G401 (cell line): ENCODE measurements at places on chromosomes 6 and 20. TPM values are rescaled to one million over a fixed set of nuclear protein-coding genes. Genes with fewer than 3 reads are reported as not detected.
A peak's percentile ranks its signal among the peaks of the same experiment; 100 is the strongest.

HDGFL1 gene
- not detected in 2 replicates for total RNA-seq

DNA sequence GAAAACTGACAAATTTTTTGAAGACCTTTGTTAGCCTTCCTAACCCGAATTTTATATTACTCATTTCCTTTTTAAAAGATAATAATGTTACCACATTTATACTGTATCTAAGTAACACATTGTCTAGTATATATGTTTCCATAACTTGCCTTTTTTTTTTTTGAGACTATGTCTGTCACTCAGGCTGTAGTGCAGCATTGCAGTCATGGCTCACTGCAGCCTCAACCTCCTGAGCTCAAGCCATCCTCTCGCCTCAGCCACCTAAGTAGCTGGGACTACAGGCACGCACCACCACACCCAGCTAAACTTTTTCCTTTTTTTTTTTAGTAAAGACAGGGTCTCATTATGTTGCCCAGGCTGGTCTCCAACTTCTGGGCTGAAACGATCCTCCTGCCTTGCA, 18.6 kb downstream of the ZNFX1 start:
- DNase-seq, result no peak

DNA sequence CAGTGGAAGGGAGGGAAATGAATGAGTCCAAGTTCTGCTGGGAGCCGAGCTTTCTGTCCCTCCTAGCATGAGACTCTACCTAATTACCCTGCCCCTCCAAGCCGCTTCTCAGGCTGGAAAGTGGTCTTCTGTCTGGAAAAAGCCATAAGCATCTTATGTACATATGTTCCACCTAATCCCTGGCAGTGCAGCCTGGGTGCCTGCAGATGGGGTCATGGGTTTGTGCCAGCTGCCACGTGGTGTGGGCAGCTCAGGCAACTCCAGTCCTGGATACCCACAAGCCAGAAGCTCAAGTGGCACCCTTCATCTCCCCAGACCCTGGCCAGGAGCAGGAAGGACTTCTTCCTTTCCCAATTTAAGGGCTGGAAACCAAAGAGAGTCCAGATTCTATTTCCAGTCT, 253.1 kb downstream of the LY86 start:
- peak; percentile 4 for DNase-seq

GRCh38 chr20:56411759-56412472, at the start of gene CASS4:
Gene CASS4, plus strand, starts transcription at chr20:56412260. Its CDS starts 199 bp downstream, at chr20:56412459.
- DNase-seq, result no peak

GRCh38 chr20:19911810-19912382, 105.3 kb upstream of the NAA20 start:
- DNase-seq, result no peak

RIPPLY2 gene
- total RNA-seq, result not detected in 2 replicates

DNA sequence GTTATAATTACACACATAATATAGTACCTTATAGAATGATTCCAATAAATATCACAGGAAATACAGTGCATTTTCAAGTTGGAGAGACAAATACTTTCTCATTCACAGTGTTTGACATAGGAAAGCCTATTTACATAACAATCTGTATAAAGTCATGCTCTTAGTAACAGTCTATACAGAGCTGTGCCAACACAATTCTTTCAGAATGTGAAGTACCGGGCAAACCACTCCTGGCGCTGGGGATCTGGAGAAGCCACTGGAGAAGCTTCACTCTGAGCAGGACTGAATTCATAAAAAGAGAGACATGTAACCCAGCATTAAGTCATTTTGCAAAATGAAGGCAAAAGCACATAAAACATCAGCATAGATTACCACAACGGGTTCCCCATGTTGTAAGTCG, 24.9 kb upstream of the MCM9 start:
- no peak for DNase-seq

GRCh38 chr6:83047065-83047754, 18.4 kb downstream of the UBE3D start:
- DNase-seq, result no peak

- no peak for DNase-seq
Measured at GRCh38 chr6:40738551-40739193, 151.5 kb upstream of the LRFN2 start.

DNA sequence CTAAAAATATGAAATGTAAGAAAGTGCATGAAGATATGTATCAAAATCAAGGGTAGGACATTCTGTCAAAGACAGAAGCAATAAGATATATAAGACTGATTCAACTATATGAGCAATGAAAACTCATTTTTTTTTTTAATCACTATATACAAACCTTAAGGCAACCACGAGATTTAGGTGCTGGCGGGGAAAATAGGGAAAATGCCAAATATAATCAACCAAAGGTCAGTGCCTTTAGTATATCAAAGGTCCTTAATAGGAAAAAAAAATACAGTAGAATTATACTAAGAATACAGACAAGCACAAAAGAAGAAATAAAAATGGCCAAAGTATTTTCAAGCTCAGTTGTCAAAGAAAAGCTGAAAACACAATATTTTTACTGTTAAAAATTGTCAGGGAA, 24.1 kb downstream of the SUPT3H start:
- DNase-seq, result no peak

DNA sequence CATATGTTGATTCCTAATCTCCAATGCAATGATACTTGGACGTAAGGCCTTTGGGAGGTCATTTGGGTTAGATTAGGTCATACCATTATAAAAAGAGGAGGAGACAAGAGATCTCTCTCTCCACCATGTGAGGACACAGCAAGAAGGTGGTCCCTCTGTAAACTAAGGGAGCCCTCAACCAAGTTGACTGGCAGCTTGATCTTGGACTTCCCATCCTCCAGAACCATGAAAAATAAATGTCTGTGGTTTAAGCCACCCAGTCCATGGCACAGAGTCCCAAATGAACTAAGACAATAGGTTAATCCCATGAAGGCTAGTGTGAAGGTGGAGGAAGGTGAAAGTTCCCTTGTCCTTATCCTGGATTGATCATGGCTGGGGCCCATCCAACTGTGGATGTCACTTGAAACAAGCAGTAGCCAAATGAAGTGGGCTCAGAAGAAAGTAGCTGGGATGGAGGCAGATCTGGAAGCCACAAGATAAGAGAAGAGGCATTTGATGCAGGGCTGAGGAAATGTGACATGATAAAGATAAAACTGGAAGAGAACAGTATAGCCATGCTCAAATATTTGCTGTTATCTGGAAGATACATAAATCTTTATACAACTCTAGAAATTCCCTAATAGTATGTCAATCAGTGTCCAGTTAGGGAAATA, 99.9 kb downstream of the BANF2 start:
- no peak for DNase-seq

DNA sequence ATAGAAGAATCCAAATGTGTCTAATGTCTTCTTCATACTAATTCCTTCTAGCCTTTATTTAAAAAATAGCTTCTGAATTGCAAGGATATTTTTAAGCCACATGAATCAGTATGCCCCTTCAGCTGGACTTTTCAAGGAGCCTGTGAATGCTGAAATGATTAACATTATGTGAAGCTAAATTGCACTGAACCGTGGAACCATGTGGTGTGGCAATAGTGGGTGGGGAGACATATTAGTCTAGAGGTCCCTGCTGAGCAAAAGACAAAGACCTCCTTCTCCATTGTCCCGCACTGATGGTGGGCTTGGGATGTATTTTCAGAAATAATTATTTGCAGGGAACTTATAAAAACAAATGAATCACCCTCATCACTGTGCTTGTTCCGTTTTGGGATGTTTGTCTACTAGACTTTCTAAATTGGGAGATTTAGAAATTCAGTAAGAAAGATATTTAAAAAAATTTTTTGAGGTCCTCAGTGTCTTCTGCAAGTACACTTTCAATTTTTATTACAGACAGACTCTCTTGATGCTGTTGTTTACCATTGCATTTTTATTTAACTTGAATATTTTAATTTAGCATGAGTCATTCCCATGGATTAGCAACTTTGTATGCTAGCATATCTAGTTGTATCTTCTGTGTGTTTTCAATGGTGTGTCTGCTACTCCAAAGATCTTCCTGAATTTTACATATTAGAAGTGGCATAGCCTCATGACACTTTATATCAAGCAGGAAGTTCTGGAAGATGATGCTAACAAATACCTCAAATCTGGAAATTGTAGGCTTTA, 238.1 kb downstream of the LAMA2 start:
- DNase-seq, result no peak

- peak; percentile 72 for DNase-seq
Measured at GRCh38 chr6:52551483-52552277, 25.2 kb downstream of the TRAM2 start.

GRCh38 chr20:38987777-38988176, 25.6 kb downstream of the DHX35 start:
- no peak for DNase-seq

KCNK17 gene
- not detected in 2 replicates for total RNA-seq

GRCh38 chr20:52965380-52965779, 6.8 kb upstream of the TSHZ2 start:
- DNase-seq, result no peak

DNA sequence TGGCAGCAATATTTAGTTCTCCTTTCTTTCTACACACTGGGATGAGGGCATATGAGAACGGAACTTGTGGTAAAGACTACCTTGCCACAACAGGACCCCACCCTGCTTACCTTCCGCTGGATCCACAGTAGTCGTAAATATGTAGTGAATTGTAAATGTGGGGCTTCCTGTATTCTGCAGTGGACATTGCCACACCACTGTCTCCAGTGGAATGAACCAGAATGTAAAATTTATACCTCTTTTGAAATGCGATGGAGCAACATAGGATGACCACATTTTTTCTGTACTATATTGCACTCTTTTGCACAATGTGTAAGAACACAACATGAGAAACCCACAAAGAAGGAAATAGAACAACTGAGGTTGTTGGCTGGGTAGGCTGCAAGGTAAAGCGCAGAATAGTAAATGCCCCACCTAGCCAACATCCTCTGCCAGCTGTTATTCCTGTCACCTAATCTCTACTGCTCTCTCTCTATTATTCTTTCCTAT, 16.1 kb upstream of the RIPOR2 start:
- no peak for DNase-seq

GRCh38 chr20:21182832-21183563, 57.1 kb downstream of the KIZ start:
- no peak for DNase-seq

DNA sequence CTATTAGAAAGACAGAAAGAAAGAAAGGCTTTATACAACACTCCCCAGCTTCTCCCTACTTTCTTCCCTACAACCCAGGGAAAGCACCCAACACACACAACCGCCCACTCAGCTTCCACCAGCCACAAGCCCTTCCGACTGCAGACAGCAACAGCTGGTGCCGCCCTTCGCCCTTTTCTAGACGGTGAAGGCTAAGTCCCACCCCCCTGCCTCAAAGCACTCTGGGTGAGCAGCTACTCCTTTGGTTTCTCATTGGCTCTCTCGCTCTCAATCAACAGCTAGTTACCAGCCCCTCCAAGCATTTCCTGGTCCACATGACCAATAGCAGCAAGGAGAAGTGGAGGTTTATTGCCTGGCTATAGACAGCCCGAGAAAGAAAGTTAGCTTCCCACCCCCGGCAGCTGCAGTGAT, 230.1 kb upstream of the MOCS1 start:
- DNase-seq, result no peak

GNAS-AS1 gene
- total RNA-seq, result not detected in 2 replicates

GRCh38 chr6:104539173-104539572, 320.5 kb downstream of the HACE1 start:
- no peak for DNase-seq

TGM3 gene
- not detected in 2 replicates for total RNA-seq

GRCh38 chr6:144346719-144347447, 61.7 kb downstream of the UTRN start:
- DNase-seq, result no peak

IYD gene
- total RNA-seq, result not detected in 2 replicates

DNA sequence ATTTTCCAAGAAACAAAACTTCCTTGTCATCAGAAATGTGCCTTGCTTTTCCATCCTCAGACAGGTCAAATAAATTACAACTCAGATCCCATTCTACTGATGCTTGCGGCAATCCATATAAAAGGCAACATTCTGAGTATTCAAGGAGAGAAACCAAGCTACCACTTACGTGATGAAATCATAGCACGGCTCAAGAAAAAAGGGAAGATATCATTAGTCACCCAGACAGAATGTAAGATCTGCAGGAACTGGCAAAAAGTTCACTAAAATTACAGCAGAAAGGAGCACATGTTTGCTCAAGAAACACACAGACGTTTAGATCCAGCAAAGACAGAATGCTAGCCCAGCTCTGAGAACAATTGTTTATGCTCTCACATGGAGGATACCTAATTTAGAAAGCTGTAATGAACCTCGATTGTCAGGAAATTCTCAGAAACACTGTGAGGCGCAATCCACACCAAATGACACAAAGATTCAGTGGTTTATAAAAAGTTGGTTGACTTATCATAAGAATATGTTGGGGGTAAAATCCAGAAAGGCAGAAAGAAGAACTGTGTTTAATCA, 304.2 kb downstream of the ADGRG6 start:
- DNase-seq, result no peak
